ENCODE measurements at places on chromosomes 4 and X. TPM values are rescaled to one million over a fixed set of nuclear protein-coding genes. Genes with fewer than 3 reads are reported as not detected.

L1CAM gene
- 41.0 TPM for total RNA-seq

SPACA5 gene
- total RNA-seq, result not detected

IL21 gene
- not detected for total RNA-seq

GK2 gene
- not detected for total RNA-seq

CFI gene
- not detected for total RNA-seq

TCEAL7 gene
- not detected for total RNA-seq

GPC4 gene
- 1.9 TPM for total RNA-seq

DNA sequence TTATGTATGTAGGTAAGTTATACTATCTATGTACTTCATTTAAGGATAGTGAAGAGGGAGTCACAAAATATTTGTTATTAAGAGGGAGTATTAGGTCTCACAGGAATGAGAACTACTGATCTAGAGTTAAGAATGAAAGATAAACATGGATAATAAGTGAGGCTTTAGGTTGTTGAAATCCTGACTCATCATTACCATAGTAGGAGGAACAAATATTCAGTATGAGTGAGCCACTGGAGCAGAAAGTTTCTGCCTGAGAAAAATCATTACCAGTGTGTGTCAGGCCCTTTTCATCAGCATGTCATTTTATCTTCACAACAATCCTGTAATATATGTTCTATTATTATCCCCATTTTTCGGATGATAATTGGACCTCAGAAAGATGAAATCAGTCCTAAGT is 27.2 kb upstream of the IGSF1 start:
- DNase-seq, result no peak

GRCh38 chrX:40012039-40012867 is 85.5 kb downstream of the BCOR start:
- peak; percentile 60 for DNase-seq

GRCh38 chrX:153533091-153533490 is 15.6 kb downstream of the ATP2B3 start:
- no peak for DNase-seq

GRCh38 chrX:112545051-112545450 is 134.7 kb downstream of the LHFPL1 start:
- no peak for DNase-seq

DNA sequence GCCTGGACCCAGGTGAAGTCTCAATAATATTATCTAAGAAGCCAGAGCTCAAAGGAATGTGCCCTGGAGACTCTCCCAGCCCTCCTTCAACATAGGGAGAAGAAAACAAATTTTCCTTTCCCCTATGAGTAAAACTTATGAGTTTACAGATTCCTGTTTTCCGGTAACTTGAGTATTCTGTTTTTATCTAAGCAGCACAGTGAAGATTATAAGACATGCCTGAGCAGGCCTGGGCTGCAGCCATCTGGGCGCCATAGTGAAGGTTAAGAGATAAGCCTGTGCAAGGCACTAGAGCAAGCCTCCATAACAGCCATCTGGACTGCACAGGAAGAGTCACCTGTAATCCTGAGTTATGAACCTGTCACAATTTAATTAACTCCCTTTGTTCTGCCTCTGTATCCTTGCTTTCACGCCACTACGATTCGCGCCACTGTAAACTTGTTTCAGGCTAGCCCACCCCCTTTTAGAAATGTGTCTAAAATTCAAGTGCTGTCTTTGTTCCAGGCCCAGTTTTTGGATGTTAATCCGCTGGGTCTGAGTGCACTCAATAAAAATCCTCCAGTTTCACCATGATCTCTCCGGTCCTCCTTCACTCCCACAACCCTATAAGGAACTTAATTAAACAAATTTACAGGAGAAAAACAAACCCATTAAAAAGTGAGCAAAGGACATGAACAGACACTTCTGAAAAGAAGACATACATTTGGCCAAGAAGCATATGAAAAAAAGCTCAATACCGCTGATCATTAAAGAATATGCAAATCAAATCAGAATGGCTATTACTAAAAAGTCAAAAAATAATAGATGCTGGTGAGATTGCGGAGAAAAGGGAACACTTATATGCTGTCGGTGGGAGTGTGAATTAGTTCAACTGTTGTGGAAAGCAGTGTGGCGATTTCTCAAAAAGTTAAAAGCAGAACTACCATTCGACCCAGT is 189.5 kb downstream of the APBB2 start:
- no peak for DNase-seq

DNA sequence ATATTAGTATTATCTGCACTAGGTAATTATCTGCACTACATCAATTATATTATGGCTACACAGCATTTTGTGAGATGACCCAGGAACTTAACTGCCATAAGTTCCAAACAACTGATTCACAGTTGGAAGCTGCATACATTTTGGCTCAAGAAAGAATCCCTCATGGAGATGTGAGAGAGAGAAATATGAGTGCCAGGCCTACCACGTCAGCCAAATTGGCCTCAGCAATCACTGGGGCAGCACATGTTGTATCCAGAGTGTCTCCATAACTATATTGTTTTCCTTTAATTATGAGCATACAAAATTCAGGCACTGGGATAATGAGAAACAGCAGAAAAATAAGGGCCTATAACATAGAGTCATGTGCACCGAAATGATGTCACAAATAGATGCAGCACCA is 174.2 kb upstream of the DMD start:
- no peak for DNase-seq

- peak; percentile 53 for DNase-seq
These were observed 5.1 kb downstream of the CXCL9 start for GRCh38 chr4:76002176-76002575.

- DNase-seq, result no peak
These were observed 16.9 kb downstream of the AWAT2 start for GRCh38 chrX:70032792-70033191.

DNA sequence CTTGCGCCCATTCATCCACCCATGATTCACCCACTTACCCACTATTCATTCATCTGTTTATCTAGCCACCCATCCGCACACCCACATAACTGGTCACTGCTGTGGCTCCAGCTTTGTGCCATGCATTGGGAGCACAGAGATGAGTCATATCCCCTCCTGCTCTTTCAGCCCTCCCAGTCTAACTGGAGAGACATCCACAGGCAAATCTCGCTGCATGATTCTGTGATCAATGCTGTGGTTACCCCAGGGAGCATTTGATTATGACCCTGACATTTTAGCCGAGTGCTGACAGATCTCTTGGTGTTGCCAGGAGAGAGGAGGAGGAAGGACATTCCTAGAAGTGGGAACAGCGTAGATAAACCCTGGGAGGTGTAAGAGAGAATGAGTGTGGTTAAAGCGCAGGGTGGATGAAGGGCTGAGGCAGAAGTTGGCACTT is 10.4 kb upstream of the PORCN start:
- DNase-seq, result peak; percentile 59

DNA sequence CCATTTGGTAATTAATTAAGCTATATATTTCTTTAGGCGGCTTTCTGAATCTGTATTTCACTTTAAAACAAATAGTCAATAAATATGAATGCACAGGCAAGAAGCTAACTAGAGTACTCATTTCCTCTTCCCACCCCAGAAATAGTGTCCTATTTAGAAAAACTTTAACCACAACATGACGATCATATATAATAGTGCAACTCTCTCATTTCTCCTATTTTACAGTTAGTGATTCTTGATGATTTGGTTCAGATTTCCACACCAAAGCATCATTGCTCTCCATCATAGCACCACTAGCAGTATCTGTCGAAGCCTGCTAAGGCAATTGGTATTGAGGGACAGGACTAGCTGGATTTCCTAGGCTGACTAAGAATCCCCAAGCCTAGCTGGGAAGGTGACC is 184.0 kb upstream of the GALNTL6 start:
- no peak for DNase-seq

DNA sequence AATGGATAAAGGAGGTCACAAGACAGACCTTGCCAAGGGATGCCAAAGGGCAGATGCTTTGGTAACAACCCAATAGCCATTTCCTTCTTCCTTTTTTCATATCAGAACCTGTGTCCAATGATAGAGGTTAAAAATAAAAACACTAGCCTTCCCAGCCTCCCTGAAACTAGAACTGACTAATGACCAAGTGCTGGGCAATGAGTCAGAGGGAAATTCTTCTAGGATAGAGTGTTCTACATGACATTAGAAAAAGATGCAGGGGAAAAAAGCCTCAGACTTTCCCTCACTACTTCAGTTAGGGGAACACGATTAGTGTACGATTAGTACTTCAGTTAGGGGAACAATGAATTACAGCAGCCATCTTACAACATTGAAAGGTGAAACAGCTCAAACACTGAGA is 29.3 kb upstream of the FAM47C start:
- DNase-seq, result peak; percentile 27

DNA sequence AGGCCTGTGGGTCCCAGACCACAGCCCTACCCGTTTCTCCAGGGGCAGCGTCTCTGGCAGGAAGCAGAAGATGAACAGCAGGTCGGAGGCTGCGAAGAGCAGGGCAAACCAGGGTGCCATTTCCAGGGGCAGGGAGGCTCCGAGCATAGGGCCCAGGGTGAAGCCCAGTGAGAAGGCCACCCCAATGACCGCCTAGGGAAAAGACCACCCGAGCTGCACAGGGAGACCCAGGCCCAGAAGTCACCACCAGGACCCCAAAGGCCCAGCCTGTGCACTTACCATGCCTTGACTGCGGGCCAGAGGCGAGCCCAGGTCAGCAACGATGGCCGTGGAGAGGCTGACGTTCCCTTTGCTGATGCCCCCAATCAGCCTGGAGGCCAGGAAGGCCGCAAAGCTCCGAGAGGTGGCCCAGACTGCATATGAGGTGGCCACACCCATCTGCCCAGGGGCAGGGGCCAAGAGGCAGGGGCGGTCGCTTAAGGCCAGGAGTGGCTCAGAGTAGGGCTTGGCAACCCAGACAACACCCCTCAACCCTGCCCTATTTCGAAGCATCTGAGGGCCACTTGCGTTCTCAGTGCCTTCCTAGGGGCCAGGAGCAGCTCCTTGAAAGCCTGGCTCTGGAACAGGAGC is 30.8 kb downstream of the NOP14 start:
- no peak for DNase-seq

- DNase-seq, result no peak
These were observed 531 bp upstream of the GPRIN3 start for GRCh38 chr4:89308161-89308500.

GRCh38 chrX:148290041-148290440 is 210.4 kb upstream of the AFF2 start:
- DNase-seq, result no peak

DNA sequence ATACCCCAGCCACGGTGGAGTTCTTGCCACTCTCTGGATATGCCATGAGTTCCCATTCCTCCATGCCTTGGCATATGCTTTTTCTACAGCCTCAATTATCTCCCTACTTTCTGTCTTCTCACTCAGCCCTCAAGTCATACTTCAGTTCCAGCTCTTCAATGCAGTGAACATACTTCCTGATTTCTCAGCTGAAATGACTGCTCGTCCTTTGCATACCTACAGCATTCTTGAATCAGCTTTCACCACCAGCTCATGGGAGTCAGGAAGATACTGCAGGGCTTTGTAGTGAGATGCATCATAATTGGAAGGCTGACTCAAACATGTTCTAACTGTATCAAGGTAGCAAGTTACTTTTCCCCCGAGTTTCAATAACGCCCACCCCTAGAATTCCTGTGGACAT is 118.4 kb downstream of the APBB2 start:
- DNase-seq, result no peak

GRCh38 chr4:1057403-1057745 is 45.9 kb downstream of the FGFRL1 start:
- no peak for DNase-seq

DNA sequence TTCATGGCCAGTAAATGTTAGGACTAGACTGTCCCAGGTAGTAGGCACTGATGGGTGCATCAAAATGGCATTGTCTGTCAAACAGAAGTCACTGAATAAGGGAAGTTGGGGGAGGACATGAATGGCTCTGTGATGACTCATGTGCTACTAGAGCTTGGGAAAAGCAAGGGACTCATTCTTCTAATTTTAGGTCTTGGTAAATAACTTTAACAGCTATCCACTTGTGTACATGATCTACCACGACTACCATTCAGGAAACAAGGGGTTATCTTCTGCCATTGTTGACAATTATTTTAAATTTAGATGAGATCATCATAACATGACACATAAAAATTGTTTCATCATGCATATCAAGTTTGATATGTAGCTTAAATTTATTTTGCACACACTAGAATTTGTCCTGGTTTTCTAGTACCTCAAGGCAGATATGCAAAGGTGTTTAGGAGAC is 6.3 kb downstream of the AREG start:
- peak; percentile 85 for DNase-seq

DNA sequence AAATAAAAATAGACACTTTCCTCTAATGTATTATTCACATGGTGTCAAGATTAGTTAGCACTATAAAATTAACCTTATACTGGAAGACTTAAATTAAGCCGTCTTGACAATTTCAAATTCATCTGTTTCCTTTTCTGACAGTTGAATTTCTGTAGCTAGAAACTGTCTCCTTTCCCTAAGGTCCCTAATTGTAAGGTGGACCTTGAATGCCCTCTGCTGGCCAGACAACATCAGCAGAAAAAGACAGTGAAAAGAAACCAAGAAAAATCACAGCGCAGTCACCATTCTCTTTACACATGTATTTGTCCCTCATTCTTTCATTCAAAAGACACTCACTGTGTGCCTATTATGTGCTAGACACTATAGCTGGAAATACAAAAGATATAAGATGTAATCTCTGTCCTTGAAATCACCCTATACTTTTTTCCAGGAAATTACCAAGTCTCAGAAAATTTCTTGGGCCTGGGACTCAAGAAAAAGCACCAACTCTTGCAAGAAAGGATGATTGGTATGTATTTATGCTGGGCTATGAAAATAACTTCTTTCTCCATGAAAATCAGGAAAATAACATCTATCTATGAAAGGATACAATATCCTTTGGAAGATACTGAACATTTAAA is 32.7 kb upstream of the AMBN start:
- peak; percentile 74 for DNase-seq

DNA sequence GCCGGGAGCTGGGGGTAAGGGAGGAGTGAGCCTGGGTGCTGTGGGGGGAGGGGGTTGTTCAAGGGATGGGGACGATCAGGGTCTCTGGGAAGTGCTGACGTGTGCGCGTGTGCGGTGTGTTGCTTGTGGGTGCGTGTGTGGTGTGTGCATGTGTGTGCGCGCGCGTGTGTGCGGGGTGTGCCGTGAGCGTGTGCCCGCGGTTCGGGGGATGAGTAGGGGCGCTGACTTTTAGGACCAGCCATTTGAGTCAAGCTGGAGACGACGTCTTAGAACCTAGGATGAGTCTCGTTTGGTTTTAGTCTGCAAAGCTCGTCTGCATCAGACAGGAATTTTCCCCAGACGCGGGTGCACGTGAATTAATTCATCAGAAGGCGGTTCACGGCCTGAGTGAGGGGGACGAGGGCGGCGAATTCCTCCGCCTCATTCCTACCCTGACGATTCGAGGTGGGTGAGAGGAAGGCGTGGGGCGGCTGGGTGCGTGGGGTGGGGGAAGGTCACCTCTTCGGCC is 950 bp upstream of the TMEM271 start:
- peak; percentile 22 for DNase-seq

DNA sequence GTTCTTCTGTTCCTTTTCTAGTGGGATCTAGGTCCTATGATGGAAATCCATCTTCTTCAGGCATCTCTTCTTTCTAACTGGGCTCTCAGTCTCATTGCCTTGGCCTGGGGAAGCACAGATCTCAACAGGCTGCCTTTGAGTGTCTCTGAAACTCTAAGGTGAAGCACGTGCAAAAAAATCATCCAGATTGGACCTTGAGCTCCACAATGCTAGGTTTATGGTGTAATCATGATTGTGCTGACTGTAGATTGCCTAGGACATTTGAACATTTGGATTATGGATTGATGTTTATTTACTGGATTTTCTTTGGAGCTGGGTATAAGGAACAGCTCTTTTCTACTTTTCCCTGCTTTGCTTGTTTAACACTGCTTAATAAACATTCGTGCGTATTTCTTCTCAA is 191.5 kb upstream of the NR3C2 start:
- DNase-seq, result no peak

Measured in MCF 10A (cell line).